ENCODE measurements at places on chromosomes 13 and 19.
A peak's percentile ranks its signal among the peaks of the same experiment; 100 is the strongest.

DNA sequence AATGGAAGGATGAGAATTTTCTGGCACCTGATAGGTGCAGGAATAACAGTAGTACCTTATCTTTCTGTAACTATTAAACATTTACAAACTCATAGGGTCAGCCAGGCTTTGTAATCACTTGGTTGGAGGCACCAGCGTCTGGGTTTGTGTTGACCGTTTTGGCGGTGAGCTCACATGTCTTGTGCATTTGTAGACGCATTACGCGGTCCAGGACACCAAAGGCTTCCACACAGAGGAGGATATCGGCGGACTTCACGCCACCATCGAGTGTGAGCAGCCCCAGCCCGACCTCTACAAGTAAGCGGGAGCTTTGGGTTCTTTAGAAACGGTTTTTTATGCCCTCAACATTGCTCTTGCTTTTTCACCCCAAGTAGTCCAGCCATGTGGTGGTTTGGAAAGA, 129.3 kb downstream of the ATP11A start:
- DNase-seq: no peak

DNA sequence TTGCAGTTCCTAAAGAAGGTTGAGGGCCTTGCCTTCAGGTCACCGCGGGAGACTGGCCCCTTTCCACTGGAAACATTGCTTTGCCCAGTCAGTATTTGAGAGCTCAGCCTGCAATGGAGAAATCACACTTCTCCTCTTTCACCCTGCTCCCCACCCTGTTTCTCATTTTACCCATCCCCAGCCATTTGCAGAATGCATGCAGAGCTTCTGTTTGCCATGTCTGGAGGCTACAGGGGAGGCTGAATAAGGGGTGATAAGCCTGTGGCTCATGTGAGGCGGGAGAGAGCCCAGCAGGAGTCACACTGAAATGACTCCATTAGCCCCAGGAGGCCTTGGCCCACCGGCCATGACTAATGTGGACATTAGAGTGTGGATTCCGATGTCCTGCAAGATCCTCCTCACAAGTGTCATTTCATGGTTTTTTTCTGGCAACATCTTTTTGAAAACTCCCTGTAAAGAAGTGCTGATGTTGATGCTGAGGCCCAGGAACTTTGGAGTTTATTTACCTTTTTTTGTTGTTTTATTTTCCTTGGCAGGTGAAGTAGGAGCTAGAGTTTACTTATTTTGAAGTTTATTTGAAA, 6.3 kb downstream of the SPINT2 start:
- no peak for DNase-seq

GRCh38 chr13:96744367-96745331, 249.6 kb downstream of the OXGR1 start:
- DNase-seq: no peak

DNA sequence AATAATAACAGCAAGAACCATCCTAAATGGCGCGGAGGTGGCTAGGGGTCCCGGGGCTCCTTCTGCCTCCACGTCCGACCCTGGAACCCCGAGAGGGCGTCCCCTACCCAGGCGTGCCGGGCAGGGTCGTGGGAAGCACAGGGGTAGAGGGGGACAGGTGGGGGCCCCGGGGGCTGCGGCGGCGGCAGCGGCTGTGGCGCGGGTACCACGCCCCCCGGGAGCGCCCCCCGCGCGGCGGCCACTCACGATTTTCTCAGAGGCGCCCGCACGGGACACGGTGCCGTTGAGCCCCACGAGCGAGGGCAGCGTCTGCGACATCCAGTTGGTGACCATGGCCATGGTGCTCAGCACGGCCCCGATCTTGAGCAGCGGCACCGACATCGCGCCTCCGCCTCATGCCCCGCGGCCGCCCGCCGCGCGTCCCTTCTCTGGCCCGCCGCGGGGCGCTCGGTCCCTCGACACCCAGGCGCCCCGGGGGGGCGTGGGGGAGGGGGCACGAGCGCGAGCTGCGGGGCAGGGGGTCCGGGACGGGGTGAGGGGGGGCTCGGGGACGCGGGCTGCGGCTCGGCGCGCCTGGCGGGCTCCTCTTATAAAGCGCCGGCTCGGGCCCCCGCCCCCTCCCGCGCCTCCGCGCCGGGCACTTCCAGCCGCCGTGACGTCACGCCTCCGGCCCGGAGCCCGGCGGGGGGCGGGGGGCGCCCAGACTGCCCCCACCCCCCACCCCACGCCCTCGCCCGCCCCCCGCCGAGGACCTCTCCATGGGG, 22.9 kb downstream of the OLFM2 start:
- DNase-seq: no peak

GRCh38 chr13:30805603-30806011, 70.3 kb downstream of the ALOX5AP start:
- no peak for DNase-seq

DNA sequence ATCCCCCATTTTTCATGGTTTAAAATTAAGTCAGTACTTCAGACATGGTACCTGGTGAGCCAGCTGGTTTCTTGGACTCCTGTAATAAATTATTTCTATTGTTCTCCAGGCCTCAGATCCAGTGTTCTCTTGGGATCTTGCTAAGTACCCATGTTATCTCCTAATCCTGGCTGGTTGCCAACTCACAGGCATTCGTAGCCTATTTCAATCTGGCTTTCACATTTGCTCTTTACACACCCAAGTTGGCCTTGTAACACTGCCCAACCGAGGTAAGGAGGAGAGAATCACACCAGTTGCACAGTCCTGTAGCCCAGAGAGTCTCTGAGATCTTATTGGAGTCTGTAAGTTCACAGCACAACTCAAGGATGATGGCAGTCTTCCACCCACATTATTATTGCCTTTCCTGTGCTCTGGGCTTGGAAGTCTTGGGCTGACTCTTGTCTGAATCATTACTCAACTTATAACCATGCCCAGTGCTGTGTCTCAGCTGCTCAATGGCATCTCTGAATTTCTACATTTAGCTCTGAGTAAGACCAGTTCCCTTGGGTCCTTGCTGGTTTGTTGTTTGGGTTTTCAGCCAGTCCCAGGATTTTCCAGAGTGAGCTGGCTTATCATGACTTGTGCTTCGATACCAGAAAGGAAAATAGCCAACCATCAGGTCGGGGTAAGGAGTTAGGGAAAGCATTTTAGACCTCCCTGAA, 76.6 kb upstream of the KLF12 start:
- DNase-seq: no peak

- no peak for DNase-seq
Observed at GRCh38 chr19:35000647-35001501, 751 bp downstream of the GRAMD1A start.

GRCh38 chr19:50147462-50148423, 15.3 kb downstream of the IZUMO2 start:
- DNase-seq: peak; percentile 89

GRCh38 chr19:30148803-30149202, 206.8 kb downstream of the URI1 start:
- DNase-seq: no peak

- DNase-seq: peak; percentile 41
Observed at GRCh38 chr13:48726711-48727110, 73.0 kb downstream of the CYSLTR2 start.

DNA sequence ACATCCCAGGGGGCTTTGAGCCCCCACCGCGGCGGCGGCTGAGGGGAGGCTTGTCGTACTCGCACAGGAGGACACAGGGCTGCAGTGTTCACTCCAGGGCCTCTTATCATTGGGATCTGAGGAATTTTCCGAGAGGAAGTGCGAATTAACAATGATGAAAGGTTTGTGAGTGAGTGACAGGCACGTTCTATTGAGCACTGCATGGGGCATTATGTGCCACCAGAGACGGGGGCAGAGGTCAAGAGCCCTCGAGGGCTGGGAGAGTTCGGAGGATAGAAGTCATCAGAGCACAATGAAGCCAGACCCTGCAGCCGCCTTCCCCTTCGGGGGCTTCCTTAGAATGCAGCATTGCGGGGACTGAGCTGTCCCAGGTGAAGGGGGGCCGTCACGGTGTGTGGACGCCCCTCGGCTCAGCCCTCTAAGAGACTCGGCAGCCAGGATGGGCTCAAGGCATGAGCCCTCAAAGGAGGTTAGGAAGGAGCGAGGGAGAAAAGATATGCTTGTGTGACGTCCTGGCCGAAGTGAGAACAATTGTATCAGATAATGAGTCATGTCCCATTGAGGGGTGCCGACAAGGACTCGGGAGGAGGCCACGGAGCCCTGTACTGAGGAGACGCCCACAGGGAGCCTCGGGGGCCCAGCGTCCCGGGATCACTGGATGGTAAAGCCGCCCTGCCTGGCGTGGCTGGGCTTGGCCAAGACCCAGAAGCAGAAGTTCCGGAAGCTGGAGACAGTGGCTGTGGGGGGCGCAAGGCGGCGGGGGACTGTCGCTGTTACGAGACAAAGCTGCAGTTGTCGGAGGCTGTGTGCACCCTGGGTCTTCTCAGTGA, 53.9 kb downstream of the MCF2L start:
- no peak for DNase-seq

DNA sequence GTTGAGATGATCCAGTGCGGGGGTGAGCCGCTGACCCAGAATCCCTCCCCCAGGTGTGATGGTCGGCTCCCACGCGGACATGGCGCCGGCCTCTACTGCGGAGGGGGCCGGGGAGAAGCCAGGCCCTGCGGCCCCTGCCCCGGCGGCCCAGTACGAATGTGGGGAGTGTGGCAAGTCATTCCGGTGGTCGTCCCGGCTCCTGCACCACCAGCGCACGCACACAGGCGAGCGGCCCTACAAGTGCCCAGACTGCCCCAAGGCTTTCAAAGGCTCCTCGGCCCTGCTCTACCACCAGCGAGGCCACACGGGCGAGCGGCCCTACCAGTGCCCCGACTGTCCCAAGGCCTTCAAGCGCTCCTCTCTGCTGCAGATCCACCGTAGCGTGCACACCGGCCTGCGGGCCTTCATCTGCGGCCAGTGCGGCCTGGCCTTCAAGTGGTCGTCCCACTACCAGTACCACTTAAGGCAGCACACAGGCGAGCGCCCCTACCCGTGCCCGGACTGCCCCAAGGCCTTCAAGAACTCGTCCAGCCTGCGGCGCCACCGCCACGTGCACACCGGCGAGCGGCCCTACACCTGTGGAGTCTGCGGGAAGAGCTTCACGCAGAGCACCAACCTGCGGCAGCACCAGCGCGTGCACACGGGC, 3.7 kb upstream of the NAT14 start:
- no peak for DNase-seq

- DNase-seq: no peak
Observed at GRCh38 chr13:44818428-44818827, 170.8 kb downstream of the NUFIP1 start.

DNA sequence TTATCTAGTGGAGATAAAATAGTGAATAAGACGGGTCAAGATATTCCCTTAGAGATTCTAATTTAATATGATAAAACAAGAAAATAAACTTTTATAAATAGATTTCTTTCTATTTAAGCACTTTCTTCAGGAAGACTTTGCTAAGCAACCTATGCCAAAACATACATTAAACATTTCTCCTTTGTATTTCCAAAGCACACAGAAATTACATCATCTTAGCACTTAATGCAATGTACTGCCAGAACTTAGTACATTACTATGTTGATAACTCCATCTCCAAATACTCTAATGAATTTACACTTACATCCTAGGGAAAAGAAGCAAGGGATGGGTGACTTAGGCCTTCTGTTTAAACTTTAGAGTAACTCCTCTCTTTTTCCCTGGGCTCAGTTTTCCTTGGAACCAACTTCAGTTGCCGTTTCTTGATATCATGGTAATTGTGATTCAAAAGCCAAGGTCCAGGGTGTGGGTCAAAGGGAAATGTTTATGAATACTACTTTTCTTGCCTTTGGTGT, 322.6 kb upstream of the PCDH20 start:
- DNase-seq: no peak

DNA sequence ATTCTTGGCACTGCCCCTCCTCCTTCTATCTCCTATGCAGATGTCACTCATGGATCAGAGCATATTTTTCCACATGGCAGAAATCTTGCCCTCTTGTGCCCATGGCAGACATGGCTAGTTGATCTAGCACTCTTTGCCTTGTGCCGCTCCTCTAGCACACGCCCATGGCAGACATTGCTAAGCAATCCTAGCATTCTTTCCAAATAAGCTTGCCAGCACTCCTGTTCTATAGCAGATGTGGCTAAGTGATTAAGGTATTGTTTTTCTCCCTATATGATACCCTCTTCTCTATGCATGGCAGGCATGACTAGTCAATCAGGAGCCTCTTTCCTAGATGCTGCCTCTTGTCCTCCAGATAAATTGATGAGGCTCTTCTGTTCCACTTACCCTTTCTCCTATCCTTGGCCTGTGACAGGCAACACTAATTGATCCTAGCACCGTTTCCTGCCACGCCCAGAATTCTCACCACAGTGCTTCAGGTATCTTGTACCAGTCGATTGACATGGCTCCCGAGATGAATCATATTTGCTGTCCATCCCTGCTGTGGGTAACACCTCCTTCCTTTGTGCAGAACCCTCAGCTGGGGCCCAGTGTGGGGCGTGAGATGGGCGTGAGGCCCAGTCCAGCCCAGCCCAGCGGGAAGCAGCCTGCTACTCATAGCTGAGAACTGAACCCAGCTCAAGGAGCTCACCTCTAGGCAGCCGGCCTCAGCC, 26.9 kb downstream of the TMED1 start:
- DNase-seq: no peak

DNA sequence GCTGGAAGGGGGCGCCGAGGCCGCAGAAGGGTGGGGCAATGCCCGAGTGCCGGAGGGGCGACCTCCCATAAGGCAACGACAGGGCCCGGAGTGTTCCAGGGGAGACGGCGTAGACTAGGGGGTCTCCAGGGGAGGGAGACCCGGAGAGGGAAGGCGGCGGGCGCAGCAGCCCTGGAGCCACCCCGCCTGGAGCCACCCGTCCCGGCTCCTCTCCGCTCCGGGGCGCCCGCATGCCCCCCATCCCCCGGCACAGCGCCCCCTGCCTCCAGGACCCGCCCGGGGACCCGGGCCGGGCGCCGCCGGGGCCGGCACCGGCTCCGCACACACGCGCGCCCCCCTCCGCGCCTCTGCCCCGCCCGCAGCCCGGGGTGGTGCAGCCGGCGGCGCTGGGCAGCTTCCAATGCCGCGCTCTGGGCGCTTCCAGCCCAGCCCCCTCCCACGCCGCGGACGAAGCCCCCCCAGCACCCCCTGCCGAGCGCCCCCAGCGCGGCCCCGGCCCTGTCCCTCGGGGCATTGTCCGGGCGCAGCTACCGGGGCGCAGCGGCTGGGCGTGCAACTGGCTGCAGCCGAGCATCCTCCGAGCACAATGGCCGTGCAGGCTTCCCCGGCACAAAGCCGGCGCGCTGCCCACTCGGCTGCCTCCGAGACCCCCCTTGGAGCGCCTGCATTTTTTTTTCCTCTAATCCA, 519 bp downstream of the PTPRS start:
- DNase-seq: no peak

Data from left renal pelvis (tissue), 4 donors.